Stimulated activated CD4-positive, alpha-beta T cell treated with anti-CD3 and anti-CD28 coated beads, Interleukin-4, amount 100 ng/mL, for 1 hour (primary cell): ENCODE measurements at places on chromosomes 5 and 9.

DNA sequence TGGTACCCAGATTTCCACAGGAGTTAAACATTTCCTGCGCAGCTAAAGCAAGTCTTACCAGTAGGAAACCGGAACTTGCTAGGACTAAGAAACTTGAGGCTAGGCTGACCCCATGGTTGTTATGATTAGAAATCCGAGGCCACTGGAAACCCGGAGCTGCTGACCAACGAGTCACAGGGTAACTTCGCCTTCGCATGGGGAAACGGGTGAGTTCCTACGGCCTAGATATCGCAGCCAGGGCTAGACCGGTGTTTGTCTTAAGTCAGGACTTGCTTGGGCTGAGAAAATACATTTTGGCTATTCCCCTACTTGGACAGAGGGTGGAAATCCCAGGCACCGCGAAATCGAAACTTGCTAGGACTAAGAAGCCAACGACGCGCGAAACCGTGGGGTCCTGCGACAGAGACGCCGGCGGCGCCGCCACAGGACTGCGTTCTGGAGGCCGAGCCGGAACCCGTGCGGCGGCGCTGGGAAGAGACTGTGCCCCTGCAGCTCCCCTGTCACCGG lies 1.6 kb upstream of the ANXA2R start:
- DNase-seq, result peak; percentile 68

DNA sequence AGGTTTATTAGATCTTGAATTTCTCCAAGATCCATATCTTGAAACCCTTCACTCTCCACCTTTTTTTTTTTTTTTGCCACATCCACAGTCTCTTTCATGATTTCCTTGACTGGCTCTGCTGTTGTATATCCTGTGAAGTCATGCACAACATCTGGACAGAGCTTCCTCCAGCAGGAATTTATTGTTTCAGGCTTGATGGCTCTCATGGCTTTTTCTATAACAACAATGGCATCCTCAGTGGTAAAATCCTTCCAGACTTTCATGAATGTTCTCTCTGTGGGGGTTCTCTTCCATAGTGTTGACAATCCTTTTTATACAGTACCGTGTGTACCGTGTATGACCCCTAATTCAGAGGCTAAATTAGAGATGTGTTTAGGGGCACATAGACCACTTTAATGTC lies 24.0 kb downstream of the RANBP17 start:
- DNase-seq, result no peak

DNA sequence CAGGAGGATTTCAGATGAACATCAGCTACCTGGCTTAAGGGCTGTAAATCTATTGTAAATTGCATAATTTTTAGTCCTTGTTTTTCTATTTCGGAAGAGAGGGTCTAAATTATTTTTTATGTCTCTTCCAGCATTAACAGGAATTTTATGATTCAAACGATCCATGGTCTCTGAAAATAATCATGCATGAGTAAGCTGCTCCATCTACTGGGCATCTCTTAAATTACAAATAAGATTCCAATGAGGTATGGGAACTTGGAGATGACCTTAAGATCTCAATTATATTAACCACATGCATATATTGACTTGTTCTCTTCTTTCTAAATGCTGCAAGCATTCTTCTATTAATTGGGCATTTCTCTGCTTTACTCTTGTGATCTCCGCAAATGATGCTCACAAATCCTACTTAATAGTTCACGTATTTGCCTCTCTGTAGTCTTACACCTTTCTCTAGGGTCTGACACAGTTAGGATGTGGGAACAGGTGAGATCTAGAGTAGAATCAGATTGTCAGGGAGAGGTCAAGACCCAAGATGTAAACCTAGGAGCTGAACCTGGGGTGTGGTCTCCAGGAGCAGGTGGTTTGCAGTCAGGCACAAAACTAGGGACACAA lies 86.9 kb downstream of the NUDT12 start:
- DNase-seq, result no peak

DNA sequence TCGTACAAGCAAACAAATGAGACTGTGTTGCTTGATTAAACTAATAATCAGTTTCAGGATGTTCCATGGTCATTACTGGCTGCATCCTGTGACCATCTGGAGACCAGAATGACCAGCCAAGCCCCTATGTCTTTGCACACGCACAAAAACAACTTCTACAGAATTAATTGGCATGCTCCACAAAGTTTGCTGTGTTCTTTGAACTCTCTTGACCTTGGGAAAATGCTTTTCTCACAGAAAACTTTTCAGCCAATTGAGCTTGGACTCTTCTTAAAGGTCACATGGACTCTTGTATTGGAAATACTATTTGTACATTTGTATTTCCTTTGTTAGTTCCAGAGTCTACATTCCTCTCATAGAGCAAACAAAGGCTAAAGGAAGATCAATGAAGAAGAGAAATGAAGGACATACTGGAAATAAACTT lies 147.8 kb downstream of the ARRDC3 start:
- DNase-seq, result no peak

- DNase-seq, result no peak
Measured at GRCh38 chr5:150626853-150627276, 13.6 kb upstream of the SYNPO start.

GRCh38 chr9:136806067-136806466 lies 1.7 kb upstream of the RABL6 start:
- no peak for DNase-seq

DNA sequence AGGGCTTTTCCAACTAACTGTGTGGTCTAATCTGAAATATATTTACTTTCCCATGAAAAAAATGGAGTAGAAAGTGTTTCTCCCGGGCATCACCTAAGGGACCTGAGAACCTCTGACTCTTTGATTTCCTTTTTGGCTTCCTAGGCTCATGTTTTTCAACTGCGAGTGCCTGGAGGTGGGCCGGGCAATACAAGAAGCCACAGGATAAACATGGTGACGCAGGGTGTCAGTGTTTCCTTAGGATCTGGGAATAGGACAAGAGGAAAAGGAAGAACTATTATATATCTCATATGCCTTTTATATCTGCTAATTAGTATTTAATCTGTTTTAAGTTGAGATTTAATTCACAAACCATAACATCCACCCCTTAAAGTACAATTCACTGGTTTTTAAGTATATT lies 11.4 kb upstream of the LECT2 start:
- DNase-seq, result no peak

- no peak for DNase-seq
Measured at GRCh38 chr9:4798281-4799032, 5.7 kb downstream of the RCL1 start.

GRCh38 chr5:176897263-176897662 lies 1.9 kb downstream of the HK3 start:
- no peak for DNase-seq

DNA sequence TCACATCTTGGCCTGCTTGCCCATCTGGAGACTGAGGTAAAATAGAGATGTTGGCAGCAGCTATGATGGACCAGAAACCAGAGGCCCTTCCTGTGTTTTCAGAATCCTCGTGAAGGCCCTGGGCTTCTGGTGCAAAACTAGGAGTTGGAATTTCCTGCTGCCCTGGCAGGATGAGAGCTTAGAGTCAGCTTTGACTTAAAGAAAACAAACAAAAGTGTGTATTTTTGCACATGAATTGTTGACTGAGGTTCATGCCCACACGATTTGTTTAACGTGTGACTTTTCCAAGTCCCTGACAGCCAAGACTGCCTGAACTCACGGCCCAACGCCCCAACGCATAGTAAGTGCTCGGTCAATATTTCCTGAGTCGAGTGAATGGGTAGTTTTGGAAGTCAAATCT lies 303.1 kb downstream of the MLLT3 start:
- DNase-seq, result no peak

GRCh38 chr5:172837640-172838039 lies 3.6 kb downstream of the ERGIC1 start:
- DNase-seq, result peak; percentile 15

DNA sequence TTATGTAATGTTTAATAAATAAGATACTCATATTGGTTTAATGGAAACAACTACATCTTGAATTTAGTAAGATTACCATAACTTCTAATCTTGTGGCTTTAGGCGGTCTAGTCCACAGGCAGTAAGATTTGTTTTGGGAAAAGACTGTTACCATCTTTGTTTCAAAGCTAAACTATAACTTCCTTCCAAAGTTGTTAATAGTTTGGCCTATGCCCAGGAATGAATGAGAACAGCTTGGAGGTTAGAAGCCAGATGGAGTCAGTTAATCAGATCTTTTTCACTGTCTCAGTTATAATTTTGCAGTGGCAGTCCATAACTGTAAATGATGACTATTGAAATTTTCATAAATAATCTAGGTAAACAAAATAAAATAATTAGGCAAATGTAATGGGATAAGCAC lies 241.8 kb upstream of the KLF9 start:
- no peak for DNase-seq

- no peak for DNase-seq
Measured at GRCh38 chr9:96382839-96383164, 709 bp downstream of the SLC35D2 start.

GRCh38 chr9:124358631-124359030 lies 56.6 kb downstream of the PSMB7 start:
- DNase-seq, result no peak

DNA sequence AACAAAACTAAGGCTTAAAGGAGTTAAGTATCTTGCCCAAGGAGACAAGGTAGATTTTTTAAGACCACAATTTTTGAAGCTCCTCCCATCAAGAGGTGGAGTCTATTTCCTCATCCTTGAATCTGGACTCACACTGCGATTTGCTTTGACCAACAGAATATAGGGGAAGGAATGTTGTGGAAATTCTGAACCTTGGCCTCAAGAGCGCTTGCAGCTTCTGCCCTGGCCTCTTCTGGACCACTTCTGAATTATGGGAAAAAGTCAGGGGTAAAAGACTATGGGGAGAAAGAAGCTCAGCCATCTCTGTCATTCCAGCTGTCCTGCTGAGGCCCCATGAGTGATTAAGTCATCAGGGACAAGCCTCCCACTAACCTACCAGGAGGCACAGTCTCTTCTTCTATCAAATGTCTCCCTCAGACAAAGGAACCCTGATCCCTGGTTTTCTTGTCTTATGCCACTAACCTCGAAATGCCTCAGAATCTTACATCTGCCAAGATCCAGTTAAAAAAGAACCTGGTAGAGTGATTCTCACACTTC lies 25.9 kb downstream of the MAPKAP1 start:
- DNase-seq, result no peak

DNA sequence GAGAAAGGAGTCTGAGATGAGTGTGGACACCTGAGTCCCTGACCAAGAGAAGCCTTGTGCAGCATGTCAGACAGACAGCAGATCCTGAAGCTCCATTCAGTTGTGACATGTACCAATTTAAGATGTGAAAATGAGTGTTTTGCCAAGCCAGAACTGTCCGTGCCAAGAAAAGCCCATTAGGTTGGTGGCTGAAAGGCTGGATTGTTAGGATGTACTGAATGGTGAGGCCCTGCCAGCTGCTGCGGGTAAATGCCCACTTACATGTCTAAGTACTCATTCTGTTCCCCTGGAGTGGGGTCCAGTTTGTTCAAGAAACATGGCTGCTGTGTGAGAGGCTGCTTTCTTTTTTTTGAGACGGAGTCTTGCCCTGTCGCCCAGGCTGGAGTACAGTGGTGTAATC lies 14.6 kb downstream of the DAPK1 start:
- DNase-seq, result no peak

DNA sequence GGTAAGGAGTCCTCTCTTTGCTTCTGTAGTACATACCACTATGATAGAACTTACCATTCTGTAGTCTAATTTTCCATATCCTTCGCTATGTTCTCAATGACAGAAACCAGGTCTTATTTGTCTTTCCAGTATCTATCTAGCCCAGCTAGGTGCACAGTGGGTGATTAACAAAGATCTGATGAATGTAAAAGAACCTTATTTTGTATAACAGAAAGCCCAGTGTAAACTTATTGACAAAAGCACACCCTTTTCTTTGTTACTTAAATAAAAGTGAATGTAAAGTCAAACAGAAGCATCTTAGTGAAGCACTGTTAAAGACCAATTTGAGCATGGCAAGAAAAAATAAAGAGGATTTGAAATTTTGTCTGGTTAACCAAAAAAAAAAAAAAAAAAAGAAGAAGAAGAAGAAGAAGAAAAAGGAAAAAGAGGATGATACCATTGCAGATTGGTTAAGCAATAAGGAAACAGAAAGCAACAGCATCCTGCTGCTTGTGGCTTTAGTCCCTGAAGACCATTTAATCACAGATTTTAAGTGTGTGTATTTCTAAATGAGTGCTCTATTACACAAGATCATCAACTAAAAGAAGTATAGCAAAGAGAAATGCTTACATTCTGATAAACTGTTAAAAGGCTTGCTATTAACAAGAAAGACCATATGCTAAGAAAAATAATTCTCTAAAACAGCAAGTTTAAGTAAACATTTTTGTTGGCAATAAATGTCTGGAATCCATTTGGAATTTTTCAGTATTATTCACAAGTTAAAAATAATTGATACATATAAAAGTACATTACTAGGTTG lies 21.2 kb downstream of the MEGF9 start:
- DNase-seq, result no peak

- no peak for DNase-seq
Measured at GRCh38 chr5:68129364-68129763, 86.2 kb upstream of the PIK3R1 start.

DNA sequence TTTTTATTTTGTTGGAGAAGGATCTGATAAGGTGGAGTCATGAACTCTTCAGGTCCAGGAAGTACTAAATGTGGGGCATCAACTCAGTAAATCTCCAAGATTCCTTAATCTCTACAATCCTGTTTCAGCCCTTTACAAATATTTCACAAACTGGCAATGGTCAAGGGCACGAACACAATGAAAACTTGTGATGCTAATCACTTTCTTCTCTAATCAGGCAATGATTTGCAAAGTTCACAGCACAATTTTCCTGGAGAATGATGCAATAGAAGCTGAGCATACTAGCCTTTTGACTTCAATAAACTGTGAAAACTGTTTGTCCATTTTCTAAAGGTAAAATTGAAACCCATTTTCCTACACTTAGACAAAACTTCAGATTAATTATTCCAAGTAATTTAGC lies 16.9 kb downstream of the GDF9 start:
- DNase-seq, result no peak

DNA sequence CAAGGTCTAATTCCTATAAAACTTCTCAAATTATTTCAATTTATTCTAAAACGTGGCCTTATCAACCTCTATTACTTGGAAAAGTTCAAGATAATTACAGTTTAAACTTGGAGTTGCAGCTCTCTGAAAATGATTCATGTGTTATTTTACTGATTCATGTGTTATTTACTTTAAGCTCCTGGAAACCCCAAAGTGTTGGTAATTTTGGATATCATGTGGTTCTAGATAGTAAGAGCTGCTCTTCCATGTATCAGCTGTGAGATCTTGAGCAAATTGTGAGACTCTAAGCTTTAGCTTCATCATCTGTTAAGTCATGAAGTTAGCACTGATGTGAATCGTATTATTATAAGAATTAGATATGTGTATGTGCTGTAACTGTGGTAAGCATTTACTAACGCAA lies 749.2 kb downstream of the TLE4 start:
- no peak for DNase-seq

DNA sequence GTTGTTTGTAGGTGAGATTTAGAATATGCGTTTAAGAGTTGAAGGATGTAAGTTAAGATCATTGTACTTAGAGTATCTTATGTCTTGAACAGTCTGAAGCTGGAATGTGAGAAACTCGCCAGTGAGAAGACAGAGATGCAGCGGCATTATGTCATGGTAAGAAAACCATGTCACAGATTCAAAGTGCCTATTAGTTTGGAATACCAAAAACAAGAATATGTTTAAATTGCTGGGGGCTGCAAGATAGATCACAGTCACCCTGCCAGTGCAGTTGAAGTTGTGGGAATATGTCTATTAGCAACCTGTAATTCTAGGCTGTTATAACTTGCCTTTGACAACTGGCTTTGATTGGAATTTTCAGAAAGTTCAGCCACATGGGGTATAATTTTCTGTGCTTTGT lies 3.0 kb downstream of the TLE4 start:
- DNase-seq, result no peak

GRCh38 chr9:103361906-103362305 lies 366.8 kb downstream of the CYLC2 start:
- no peak for DNase-seq
